Activated B cell treated with CpG ODN at 0.5 μM for 24 hours (primary cell): ENCODE measurements at places on chromosomes 7 and 10.

- no peak for DNase-seq
These were observed 69.7 kb upstream of the MGMT start for GRCh38 chr10:129397198-129397974.

- DNase-seq: no peak
These were observed 695.8 kb downstream of the TYW1 start for GRCh38 chr7:67692425-67692824.

DNA sequence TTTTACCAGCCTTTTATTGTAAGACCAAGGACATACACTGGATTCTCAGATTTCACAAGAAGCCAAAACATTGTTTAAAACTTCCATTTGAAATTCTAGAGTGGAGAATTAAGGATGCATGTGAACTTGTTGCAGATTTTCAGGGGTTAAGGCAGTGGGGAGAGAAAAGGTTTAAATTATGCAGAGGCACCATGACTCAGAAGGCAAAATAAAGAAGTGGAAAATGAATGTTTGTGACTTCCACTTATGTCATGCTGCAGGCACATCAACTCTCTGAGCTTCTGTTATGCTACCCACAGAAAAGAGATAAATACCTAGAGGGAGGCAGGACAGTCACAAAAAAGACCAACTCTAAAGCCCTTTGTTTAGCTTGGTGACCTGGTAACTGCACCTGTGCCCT lies 84.4 kb upstream of the BET1 start:
- no peak for DNase-seq

- DNase-seq: no peak
These were observed 38.7 kb downstream of the RGS10 start for GRCh38 chr10:119503821-119504220.
